ENCODE measurements at places on chromosomes 16 and 17.

DNA sequence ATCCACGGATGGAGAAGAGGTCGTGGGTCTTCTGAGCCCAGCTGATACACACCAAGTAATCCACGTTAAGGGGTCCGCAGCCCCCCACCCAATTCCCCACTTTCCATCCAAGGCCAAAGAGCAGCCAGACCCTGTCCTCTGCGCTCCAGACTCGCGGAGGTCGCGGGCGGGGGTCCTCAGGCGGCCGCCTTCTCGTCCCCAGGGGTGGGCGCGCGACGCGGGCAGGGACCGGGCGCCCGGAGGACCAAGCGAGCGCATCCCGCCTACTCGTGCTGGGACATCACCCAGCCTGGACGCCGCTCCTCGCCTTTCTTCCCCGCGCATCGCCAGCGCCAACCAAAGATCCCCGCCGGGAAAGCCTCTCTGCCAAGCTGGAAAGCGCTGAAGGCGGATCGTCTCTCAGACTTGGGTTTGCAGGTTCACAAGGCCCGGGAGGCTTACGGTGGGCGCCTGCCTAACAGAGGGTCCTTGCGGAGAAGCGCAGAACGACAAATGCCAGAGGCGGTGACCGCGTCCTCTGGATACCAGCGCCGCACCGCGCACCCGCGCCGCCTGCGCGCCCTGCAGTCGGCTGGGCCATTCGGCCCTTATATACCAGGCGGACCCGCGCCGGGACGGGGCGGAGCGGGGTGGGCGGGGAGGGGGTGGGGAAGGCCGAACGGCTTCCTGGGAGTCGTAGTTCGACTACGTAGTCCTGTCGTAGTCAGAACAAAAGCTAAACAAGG lies 471.6 kb downstream of the SOX9 start:
- no peak for DNase-seq

GRCh38 chr16:24013864-24014645 lies 178.3 kb downstream of the PRKCB start:
- DNase-seq: no peak

DNA sequence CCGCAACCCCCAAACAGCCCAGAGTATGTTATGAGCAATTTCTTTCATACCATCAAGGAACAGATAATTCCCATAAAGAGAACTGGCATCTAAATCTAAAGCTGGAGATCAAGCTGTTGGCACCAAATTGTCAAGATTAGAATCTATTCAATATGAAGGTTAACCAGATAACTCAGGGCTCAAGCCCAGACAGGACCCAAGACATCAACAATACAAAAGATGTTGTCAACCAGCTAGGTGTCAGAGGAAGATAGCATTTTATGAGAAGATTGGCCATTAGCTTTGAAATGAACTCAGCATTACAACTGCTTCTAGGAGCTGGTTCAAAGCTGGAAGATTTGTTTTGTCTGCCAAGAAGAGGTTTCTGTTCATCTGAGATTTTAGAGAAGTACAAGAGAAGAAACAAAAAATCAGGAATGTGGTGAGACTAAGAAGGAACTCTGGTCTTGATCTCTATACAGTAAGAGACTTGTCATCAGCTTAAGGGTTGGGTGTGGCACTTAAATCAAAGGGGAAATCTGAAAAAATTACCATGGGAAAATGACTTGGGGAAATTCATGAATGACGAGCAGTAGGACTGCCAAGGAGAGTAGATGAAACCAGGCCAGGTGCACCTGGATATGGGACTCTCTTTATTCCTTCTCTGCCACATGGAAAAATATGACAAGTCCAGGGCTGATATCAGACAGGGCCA lies 64.2 kb upstream of the COX10 start:
- DNase-seq: no peak

DNA sequence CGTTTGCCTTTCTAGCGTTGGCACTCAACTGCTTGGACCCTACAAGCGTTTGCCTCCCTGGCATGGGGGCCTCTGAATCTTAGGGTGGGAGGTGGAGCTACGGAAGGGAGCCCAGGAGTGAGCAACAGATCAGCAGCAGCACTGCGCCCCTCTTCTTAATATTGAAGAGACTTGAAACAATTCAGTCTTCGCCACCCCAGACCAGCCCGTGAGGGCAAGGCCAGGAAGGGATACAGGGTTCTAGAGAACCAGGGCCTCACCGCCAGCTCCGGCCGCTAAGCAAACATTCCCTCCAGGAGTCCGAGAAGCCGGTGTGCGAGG lies 1.5 kb upstream of the GPRC5C start:
- no peak for DNase-seq

DNA sequence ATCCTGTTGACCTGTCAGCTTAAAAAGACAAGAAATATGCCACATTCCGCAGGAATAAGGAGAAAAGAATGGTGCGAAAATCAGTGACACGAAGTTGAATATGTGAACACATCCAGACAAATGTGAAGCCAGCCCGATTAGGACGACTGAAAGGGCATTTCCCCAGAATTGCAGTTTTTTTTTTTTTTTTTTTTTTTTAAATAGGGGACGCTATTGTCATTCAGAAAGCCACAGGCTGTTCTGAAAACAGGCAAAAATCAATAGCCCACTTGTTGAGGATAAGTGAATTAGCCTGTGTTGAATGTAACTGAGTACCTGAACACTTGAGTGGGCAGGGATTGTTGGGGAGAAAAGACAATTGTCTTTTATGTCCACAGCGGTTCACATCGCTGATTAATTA lies 507.1 kb downstream of the WWOX start:
- no peak for DNase-seq

DNA sequence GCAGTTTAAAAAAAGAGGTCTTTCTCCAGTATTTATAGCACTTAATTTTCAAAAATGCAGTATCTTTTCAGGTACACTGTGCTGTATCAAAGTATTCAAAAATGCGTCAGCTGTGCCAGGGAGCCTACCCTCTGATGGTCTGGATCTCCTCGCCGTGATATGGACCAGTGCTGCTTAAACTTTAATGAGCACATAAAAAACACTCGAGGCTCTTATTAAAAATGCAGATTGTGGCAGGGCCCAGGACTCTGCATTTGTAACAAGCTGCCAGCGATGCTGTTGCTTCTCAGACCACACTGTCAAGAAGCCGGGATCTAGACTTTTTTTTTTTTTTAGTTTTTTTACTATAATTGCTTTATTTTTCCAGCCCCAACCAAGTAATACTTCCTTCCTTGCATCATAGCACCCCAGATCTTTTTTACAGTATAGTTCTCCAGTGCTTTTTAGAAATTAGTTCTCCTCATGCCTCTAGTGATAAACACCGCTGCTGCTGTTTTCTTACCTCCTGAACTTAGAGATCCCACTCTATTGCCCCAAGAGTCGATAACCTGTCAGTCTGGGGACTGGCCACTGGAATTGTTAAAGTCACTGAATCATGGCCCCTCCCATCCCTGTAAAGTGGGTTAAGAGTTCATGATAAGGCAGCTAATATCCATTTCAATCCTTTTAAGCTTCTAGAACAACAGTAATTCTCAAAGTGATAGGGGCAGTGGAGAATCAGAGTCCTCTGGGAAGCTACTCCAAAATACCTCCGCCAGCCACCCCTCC lies 1.6 kb upstream of the SMARCD2 start:
- no peak for DNase-seq

- DNase-seq: no peak
Measured at GRCh38 chr17:75933808-75934207, 7.0 kb downstream of the FBF1 start.

- no peak for DNase-seq
Measured at GRCh38 chr16:78523212-78523985, 423.9 kb downstream of the WWOX start.

DNA sequence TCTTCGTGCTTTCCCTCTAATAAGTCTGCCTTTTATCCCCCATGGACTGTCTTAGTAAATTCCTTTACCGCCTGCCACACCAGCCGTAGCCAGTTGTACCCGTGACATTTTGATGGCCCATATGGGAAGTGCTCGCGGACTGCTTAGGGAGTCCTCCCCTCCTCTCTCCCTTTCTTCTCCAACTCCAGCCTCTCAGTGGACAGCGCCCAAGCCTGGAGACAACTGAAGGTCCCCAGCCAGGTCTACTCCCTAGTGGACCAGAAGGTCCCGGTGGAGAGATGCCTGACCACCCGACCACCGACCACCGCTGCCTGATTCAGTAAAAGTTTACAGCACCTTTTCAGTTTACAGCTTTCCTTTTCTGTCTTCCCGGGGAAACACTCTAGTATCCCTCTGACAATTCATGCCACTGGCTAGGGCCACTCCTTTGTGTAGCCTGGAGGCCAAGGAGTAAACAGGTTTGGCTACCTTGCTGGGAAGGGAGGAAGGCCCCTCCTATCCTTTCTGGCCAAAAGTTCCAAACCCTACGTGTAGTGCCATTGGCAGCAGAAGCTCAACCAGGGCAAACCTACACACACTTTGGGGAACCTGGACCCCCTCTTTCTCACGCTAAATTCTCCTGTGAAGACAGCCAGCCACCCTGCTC lies 18.0 kb downstream of the CTRB2 start:
- no peak for DNase-seq

DNA sequence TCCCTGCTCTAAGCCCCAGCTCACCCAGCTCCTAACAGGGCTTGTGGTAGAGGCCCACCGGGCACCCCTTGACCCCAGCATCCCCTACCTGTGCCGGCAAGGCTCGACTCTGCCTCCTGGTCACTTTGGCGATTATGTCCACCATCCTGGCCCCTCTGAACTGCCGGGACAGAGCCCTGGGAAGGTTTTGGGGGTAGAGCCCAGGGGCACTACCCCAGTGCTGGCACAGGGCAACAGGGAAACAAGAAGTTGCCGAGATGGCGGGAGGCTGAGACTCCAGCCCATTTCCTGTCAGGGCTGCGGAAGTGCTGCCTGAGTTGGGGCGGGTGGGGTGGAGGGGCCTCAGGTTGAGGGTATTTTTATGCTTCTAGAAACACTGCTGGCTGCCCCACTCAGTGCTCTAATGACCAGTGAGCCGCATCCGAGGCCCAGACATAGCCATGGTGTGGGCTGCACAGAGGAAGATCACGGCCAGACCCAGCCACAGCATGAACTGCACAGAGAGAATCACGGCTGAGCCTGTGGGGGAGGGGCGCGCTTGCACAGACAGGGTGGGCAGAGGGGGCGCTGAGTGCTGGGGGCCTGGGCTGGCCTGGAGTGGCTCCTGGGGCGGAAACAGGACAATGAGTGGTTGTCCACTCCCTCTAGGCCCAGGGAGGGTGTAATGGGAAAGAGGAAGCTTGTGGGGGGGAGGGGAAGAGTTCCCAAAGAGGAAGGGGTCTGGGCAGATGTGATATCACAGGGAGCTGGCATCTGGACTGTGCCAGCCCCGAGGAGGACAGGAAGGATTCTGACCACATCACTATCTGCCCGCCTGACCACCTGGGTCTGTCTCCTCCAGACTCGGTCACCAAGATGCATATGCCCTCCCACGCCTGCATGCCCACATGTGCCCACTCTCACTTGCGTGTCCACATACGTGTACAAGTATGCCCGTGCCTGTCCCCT lies 22.3 kb downstream of the ARHGAP27 start:
- DNase-seq: peak; percentile 45

GRCh38 chr16:22274916-22275315 lies 22.3 kb upstream of the POLR3E start:
- no peak for DNase-seq

DNA sequence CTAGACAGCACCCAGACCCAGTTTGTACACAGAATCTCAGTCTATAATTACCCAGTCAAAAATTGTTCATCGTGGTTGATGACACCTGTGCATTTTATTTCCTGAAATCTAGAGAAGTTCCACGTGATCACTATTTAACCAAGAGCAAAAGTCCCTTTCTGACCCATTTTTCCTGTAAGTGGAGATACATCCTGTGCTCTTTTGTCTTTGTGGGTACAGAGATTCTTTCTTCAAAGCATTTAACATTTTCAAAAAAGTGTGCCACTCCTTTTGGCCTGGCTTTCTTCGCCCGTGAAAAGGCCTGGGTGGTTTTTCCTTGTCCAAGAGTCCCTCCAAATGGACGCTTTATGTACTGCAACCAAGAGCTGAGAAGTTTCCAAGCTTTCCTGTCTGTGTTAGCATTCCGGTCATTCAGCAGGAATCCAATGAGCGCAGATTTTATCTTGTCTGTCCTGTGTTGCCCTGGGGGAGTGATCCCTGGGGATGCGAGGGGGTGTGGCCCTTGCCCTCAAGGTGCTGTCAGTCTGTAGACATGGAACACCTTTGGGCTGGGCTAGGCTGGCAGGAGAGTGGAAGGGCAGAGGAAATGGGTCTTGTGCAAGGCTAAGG lies 161.1 kb upstream of the CACNG5 start:
- no peak for DNase-seq

DNA sequence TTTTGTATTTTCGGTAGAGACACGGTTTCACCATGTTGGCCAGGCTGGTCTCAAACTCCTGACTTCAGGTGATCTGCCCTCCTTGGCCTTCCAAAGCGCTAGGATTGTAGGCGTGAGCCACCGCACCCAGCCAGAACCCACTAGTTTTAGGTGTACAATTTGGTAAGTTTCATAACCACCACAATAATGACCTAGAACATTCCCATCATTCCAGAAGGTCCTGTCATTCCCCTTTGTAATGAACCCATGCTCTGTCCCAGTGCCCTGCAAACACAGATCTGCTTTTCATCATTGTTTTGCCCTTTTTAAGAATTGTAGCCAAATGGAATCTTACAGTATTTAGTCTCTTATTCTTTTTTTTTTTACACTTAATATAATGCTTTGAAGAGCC lies 35.6 kb upstream of the IRF8 start:
- DNase-seq: no peak

DNA sequence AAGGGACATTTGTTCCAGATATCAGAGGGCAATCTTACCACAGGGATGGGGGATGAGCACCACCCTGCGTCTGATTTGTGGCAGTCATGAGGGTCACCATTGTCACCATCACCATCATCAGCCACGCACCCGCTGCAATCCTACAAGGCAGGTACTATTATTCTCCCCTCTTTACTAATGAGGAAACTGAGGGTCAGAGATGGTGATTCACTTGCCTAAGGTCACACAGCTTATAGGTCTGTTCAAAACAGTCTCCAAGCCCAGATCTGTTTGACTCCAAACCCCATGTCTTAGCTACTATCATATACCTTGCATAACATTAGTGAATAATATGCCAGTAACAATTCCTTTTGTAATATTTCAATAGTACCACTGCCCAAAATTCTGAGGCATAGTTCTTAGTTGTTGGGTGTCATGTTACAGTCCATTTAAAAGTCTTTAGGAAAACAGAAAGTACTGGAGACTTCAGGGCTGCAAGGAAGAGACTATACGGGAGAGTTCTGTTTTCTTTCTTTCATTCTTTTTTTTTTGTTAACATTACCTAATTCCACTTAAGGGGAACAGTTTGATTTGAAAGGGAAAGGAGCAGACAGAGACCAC lies 166.4 kb downstream of the C16orf95 start:
- no peak for DNase-seq

- DNase-seq: no peak
Measured at GRCh38 chr16:70393662-70394061, 45.2 kb downstream of the ST3GAL2 start.

DNA sequence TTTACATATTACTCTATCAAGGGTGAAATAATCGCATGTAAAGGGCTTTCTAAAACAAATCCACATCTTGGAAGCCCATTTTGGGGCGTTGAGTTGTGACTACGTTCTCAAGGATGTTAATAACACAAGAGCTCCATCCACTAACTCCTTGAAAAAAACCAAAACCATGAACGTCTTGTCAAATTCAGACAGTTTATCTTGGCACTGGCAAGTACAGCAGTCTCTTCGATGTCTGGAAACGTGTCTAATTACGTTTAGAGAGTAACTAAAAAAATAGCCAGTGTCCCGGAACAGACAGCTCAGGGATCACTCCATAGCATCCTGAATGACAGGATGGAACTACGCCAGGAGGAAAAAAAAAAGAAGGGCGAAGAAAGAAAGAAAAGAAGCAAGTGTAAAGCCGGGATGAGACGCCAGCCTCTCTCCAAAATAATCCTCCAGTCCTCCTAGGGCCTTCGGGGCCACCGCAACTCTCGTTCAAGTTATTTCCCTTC lies 954 bp downstream of the MYO1D start:
- no peak for DNase-seq

All from activated CD4-positive, CD25-positive, alpha-beta regulatory T cell (primary cell).